ENCODE measurements at places on chromosomes 3 and 15.

GRCh38 chr3:79973917-79974595, 206.3 kb upstream of the ROBO1 start:
- no peak for DNase-seq

- no peak for DNase-seq
These were observed 278.4 kb downstream of the MFSD1 start for GRCh38 chr3:159080256-159080655.

- DNase-seq, result no peak
These were observed 37.0 kb upstream of the TNFAIP8L3 start for GRCh38 chr15:51131596-51132290.

- DNase-seq, result no peak
These were observed 26.2 kb upstream of the SLC35G2 start for GRCh38 chr3:136792556-136793330.

DNA sequence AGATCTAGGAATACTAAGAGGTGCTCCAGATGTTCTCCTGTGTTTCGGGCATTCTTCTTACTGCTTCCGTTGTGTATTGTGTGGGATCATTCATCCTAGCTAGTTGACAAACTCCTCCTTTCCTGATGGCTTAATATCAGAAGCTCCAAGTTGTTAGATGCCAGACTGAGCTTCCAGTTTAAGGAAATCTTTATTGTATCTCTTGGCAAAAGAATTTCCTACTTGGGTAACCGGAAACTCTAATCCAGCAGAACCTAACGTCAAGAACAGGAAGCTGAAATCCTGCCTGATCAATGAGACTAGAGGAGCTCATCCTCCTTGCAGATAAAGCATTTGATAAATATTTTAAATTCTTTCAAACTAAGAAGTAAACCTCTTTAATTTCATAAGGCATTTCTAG, 27.7 kb upstream of the MYH15 start:
- no peak for DNase-seq

DNA sequence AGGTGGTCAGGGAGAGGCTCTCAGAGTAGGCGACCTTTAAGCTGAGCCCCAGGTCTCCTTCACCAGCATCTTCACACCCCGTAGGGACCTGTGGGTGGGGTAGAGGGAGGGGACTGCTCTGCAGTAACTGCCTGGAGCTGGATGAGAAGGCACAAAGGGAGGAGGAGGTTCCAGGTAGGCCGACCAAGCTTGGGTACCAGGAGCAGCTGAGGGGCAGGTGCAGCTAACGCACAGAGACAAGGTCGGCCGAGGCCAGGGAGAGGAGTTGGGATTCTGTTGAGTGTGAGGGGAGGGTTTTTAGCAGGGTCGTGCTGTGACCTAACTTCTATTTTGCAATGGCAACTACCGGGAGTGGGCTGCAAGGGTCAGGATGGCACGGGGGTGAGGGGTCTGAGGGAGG, 5.9 kb upstream of the GRIP2 start:
- DNase-seq, result no peak

DNA sequence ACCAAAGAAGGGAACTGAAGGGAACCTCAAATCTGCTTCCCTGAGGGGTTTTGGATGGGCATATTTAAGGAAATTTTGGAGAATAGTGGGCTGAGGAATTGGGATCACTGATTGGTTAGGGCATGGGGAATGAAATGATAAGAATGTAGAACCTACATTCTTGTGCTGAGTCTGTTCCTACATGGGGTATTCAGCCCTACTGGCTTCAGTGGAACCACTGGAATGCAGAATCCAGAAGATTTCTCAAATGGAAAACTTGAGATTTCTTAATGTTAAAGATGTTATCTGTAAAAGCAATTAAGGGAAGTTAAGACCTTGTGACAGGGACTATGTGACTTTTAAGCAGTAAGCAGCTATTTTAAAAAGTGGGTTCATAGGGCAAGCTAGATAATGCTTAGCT, 1062.4 kb downstream of the AGBL1 start:
- DNase-seq, result no peak

GRCh38 chr3:39751286-39751685, 58.1 kb upstream of the MYRIP start:
- DNase-seq, result no peak

DNA sequence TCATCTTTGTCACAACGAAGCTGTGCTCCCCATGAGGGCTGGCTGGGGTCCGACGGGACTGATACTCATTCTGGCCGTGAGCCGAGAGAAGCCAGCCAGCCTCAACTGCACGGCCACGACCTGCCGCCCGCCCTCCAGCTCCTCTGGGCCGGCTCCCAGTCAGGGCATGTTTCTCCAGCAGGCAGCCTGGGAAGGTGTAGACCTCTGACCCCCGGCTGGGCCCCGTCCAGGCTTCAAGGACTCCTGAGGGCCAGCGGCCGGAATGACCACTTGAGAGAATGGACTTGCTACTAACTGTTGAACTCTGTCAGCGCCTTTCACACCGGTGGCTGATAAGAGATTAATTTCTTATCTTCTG, 18.1 kb upstream of the MUC4 start:
- no peak for DNase-seq

DNA sequence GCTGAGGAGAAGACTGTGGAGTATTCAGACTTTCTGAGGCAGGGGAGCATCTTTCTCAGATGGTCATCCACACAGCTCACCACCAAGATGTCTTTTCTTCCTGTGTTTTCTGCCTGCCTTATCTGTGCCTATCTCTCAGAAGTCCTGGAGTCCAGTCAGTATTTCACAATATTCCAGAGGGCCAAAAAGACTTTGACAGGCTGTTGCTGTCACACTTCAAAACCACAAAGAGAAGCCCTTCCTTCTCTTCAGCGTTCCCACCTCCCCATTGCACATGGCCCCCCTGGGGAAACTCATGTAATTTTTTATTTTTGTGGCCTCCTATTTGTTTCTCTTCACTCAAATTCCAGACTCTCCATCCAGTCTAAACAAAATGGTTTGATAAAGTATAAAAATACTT, 585.2 kb downstream of the EPHA3 start:
- no peak for DNase-seq

- DNase-seq, result no peak
These were observed 6.4 kb downstream of the CHRD start for GRCh38 chr3:184386047-184386806.

DNA sequence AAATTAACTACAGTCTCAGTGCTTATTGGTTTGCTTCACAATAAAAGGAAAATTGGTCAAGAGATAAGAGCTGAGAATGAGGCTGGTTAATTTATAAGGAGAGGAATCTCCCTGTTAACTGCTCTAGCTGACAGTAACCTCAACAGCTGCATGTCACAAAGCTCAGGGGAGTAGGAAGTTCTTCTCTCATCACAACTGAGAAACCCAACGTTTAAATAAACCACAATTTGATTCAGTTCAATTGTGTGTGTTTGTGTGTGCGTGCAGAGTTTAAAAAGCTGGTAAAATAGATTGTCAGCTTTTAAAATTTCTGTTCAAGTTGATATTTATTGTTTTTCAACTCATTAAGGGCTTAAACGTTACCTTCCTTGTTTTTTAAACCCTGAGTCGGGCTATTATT, 3.5 kb upstream of the TGFBR2 start:
- no peak for DNase-seq

DNA sequence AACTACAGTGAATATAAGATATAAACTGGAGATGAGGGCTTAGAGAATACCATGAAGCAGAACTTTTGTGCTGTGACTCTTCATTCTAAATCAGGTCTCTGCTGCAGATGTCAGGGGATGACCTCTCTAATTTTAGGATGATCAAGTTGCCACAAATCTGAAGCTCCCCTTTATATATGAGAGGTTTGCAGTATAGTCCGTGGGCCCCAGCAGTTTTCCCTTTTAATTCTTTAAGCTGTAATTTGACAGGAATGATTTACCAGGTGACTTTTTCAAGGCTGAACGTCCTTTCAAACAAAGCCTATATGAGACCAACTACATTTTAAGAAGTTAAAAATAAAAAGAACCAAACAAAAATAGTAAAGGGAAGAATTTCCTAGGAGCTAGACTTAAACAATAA, 4.9 kb upstream of the PLOD2 start:
- DNase-seq, result no peak

GRCh38 chr3:69249001-69249400, 126.6 kb upstream of the LMOD3 start:
- DNase-seq, result no peak

- no peak for DNase-seq
These were observed 111.0 kb downstream of the NSUN3 start for GRCh38 chr3:94173673-94174434.

DNA sequence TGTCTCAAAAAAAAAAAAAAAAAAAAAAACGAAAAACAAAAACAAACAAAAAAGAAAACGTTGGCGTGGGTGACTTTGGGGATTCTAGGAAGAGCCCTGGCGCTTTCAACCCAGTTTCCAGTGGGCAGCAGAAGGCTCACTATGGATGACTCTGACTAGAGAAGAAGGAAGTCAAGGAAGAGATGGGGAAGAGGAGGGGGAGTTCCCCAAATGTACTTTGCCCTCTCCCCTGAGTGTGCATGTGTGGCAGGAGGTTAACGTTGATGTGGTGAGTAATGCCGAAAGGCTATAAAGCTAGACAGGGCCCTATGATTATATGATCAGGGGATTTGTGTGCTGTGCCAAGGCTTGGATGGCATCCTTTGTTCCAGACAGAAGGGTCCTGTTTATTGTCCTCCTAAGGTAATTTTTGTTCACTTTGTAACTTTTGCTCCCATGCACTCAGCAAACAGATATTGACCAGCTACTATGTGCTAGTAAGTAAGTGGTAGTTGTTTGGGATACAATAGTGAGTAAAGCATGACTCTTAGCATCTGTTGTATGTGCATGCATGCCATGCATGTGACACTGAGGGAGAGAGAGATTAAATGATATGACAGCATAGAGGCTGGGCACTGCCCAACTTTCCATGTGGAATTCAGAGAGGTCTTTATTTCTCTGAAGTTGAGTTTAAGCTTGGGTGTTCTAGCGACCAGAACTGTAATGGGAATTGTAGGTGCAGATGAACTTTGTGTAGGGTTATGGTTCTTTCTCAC, 750 bp upstream of the HHLA2 start:
- DNase-seq, result no peak

DNA sequence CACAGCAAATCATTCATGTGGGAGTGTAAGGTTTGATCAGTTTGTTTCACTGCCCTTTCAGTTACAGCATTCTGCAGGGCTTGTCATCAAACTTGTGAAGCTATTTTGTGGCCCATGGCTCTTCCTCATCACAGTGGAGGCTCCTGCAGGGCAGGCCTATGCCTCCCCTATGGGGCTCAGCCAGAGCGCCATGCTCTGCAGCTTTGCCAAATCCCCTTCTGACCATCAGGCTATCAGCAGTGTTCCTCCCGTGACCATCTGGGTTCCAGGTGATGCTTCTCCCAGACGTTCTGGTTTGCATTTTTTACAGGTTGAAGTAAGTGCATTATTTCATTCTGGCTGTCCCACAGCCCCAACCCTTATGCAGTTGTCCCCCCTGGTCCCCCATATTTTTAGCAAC, 28.1 kb upstream of the REC114 start:
- no peak for DNase-seq

DNA sequence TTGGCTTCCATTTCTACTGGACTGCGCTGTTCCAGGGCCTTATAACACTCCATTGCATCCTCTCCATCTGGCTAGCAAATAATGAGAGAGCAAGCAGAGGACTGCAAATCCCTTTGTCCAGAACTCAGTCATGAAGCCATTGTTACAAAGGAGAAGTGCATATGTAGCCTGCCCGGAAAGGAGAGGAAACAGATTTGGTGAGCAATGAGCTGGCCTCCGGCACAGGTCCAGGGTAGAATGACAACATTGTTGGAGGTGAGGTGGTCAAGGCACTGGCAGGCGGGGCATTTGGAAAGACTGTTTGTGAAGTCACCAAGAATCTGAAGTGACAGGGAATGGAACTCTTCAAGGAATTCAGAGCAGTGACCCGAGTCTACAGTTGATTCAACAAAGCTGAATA, 25.0 kb upstream of the ATP1B3 start:
- DNase-seq, result no peak

DNA sequence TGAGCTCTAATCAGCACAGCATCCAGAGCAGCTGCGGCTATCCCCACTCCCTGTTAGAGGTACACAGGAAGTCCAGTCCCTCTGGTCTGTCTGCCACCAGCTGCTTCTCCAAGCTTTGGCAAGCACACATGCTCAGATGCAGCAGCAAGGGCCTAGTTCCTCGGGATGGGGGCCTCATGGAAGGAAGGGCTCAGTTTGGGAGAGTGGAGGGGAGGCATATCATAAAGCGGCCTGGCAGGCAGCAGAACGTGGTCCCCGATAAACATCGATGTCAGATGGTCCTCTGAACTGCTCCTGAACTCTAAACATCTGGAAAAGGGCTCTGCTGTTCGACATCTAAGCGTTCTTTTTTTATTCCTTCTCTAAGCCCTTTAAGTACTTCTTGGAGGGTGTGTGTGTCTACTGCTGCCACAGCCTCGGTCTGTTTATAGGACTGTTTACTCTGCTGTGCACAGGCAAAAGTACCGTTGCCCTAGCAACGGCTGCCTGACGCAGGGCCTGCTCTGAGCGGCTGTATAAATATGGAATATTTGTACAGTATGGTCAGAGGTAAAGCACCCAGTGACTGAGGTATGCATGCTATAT, 74.6 kb downstream of the PRICKLE2 start:
- DNase-seq, result peak; percentile 62

DNA sequence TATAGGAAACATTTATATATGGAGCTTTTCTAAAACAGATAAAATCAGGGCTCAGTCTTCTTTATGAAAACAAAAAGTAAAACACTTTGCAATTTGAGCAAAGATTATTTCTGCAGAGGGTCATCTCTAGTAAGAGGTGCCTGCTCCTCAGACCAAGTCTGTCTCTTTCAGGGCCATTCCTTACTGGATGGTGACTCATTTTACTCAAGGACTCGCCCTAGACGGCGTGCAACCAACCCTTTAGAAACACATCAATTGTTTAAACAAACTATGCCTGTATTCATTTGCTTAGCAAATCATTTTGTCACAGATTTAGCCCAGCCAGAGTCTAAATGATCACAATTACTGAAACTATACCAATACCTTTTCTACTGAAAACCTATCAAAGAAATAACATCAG, 242.8 kb upstream of the ICE2 start:
- no peak for DNase-seq

GRCh38 chr3:14289590-14290461, 111.2 kb downstream of the LSM3 start:
- DNase-seq, result no peak

GRCh38 chr3:117820658-117821299, 1111.2 kb downstream of the TUSC7 start:
- no peak for DNase-seq

DNA sequence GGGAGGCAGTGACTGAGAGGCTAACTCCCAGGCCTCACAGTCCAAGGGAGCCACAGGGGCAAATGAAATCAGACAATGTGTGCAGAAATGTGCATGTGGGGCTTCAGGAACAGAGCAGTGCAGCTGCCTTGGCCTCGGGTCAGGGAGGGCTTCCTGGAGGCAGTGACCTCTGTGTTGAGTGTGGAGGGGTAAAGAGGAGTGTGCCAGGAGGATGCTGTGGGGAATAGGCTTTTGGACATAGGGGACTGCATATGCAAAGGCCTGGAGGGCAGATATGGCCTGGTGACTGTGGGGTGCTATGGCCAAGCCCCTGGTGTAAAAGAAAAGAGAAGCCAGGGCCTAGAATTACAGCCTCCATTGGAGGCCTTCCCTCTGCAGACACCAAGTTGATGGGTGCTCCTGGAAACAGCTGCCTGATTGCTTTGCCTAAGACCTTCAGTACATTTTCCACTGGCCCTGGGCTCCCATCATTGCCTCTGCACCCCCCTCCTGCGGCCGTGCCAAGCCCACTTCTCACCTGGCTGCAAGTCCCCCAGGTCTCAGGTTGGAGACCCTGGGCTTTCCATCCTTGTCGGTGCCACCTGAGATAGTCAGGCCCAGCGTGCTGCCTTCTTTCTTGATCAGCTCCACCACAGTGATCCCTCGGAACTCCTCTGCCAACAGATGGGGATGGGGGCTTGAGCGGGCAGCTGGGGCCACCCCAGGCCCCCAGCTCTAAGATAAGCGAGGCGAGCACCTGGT, 15.1 kb downstream of the GRIP2 start:
- DNase-seq, result peak; percentile 24
